HuH-7 (cell line): ENCODE measurements at places on chromosomes 2 and 18.

GRCh38 chr2:109265369-109265768, 136.4 kb downstream of the SH3RF3 start:
- no peak for DNase-seq

GRCh38 chr2:157339965-157340655, 14.5 kb upstream of the ERMN start:
- DNase-seq = no peak

DNA sequence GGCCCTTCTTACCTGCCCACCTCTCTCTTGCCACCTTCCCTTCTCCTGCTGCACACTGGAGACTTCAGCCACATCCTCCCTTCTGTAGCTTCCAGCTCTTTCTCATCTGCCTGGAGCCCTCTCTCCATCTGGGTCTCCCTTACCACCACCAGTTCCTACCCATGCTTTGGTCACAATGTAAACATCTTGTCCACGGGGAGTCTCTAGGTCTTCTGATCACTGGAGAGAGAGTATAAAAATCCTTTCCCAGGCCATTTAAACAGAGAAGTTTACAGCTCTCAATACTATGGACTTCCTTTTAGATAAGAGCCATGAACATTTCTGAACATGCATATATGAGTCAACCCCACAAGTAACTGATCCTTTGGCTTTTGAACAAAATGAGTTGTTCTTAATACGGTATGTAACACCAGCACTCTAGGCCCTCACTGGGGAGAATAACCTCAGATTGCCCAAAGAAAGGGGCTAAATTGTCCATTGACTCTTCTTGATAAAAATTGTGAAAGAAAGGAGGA, 5.8 kb downstream of the ARHGAP25 start:
- DNase-seq = no peak

- no peak for DNase-seq
Measured at GRCh38 chr2:108594132-108594981, 60.1 kb downstream of the LIMS1 start.

GRCh38 chr2:27956888-27957287, 66.4 kb downstream of the BABAM2 start:
- no peak for DNase-seq
